ENCODE measurements at places on chromosomes 16 and 17.

- peak; percentile 96 for DNase-seq
Observed at GRCh38 chr17:2405247-2405926, 4.5 kb upstream of the MNT start.

DNA sequence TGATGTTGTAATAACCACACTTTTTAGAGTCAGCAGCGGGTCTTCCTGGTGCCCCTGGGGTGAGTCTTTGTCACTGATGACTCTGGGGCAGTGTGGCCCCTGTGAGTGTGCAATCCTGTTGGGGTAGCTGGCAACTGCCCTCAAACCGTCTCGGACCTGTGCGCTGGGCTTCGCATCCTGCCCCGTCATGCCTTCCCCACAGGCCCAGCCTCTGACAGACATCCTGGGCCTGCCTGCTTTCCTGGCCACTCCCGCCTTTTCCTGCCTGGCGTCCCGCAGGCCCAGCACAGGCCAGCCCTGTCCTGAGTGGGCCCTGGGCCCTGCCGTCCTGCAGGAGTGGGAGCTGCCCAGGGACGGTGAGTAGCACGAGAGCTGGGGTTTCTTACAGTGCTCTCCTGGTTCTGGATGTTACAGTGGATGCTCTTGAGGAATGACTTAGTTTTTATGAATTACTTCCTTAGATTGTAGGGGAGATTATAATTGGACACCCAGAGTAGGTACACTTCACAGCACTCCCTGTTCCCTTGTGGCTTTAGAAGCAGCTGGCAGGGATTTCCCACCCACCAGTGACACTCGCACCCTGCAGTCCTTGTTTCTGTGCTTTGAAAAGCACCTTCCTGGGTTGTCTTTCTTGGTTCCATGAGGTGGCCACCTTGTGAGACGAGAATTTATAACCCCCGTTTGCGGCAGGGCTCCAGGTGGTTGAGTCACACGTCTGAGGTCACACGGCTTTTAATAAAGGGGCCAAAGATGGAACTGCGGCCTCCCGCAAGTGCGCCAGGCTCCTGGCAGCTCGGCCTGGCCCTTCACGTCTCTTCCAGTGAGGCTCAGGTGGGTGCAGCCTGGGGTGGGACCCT, 50.0 kb upstream of the CAPN15 start:
- DNase-seq: no peak

DNA sequence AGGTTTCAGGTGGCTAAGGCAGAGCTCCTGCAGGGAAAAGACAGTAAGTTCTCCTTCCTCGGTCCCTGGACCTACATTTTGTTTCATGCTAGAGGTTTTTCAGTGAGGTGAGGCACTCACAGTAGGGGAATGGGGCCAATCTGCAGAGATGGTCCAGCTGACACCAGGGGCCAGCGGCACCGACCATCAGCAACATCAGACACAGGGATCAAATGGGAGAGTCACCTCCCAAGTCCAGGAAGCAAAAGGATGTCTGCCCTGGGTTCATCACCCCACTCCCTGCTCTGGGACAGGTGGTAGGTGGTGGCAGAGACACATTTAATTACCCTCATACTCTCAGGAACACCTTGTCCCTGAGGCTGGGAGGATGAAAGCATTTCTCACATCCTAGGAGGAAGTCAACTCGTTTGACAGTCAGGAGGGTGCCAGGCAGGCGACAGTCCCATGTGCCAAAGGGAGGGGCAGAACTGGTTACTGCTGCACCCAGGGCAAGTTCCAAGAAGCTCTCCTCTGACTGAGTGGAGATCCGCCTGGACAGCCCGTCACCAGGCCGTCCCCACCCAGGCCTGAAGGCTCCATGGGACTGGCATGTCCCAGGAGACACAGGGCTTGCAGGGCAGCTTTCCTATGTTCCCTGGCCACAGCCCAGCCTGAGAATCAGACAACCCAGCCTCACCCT, 19.2 kb downstream of the ATP6V0D1 start:
- no peak for DNase-seq

DNA sequence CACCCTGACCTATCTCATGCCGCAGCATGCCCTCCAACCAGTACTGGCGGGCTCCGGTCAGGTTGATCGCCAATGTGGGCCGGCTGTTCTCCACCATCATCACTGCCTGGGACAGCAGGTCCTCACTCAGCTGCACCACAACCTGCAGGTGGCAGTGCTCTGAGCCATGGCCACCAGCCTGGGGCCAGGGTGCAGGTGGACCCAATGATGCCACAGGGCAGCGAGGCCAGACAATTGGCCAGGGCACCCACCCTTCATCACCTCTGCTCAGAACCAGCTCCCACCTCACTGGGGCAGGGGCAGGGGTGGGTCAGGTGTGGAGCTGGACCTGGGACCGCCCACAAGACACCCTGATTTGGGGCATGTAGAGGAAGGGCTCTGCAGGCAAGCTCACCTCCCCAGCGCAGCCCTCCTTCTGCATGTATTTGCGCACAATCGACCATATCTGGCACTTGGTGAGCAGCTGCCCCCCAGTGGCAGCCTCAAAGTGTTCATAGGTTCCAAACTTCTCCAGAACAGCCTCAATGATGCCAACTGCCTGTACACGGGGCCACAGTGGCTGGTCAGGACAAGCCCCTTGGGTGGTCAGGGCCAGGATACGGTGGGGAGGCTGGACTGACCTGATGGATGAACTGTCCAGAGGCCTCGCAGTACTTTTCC, 4.2 kb downstream of the MATCAP1 start:
- no peak for DNase-seq

- no peak for DNase-seq
Observed at GRCh38 chr16:3591436-3591803, 14.2 kb upstream of the NLRC3 start.

- DNase-seq: no peak
Observed at GRCh38 chr16:68283346-68283745, 19.0 kb downstream of the SLC7A6 start.

DNA sequence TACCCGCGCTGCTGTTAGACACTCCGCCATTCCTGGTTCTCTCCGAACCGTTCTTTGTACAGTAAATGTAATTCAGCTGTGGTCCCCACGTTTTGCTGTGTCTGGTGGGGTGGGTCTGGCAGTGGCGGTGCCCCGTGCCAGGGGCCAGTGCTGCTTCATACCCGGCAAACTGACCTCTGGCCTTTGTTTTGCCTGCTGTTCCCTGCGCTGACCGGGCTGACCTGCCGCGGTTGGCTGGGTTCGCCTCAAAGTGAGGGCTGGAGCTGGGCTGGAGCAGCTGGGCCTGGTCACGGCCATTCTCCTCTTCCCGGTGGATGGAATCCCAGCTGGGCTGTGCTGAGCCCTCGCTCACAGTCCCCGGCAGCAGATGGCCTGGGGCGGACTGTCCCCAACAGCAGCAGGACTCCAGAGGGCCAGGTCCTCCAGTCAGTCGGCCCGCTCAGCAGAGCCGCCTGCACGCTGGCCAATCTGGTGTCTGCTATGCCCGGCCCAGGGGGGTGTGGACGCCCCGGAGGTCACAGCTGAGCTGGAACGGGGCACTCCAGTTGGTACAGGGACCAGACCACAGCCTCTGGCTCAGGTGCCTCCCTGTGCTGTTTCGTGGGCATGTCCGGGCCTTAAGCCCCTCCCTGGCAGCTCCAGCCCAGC, 1.5 kb upstream of the WFIKKN1 start:
- DNase-seq: no peak

DNA sequence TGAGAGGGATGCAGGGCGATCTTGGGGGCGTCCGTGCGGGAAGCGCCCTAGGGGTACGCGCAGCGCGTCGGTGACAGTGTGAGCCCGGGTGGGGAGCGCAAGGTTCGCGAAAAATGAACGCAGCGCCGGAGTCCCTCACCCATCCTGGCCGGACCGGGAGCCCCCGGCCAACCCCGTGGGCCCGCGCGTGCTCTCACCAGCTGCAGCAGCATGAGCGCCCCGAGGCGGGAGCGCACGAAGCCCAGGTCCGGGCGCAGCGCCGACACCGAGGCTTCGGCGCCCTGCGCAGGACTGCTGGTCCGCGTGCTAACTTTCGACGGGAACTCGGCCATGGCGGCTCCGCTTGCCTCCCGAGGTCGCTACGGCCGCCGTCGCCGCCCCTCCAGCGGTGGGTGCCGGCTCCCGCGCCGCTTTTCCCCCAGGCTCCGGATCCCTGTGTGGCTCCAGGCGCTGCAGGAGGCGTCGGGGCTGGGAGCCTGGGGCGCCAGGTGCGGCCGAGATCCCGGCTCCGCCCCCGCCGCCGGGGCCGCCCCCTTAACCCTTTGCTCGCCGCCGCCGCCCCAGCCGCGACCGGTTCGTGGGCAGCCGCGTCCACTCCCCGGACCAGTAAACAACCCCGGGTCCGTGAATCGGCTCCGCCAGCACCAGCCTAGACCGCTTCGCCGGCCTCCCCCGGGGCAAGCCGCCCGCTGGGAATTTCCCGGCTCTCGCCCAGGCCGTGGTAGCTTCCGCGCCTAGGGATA, at the start of gene PLLP:
Gene PLLP, minus strand, starts transcription at position 464 of the 743 bp plus-strand sequence. Its CDS starts 132 bp downstream, at position 332.
- no peak for DNase-seq

DNA sequence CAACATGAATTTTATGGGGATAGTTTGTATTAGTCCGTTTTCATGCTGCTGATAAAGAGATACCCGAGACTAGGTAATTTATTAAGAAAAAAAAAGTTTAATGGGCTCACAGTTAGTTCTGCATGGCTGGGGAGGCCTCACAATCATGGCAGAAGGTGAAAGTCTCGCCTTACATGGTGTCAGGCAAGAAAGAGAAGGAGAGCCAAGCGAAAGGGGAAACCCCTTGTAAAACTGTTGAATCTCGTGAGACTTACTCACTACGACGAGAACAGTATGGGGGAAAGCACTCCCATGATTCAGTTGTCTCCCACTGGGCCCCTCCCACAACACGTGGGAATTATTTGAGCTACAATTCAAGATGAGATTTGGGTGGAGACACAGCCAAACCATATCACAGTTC, 181.5 kb downstream of the PRKCA start:
- no peak for DNase-seq

Measured in fibroblast of gingiva (primary cell).